Fibroblast of skin of abdomen (primary cell): ENCODE measurements at places on chromosomes 12 and 14.
A peak's percentile ranks its signal among the peaks of the same experiment; 100 is the strongest.

DNA sequence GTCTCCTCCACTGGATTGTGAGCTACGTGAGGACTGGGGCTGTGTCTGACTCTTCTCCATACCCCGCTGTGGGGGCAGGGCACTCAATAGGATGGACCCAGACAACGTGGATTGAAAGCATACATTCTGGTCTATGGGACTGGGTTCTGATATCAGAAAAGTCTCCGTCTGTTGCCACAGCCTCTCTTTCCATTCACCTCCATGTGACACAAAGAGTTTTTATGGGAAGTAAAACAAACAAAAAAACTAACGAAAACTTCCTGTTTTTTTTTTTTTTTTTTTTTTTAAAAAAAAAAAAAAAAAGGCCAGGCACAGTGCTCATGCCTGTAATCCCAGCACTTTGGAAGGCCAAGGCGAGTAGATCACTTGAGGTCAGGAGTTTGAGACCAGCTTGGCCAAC, 44.7 kb downstream of the SLC8A3 start:
- DNase-seq = no peak

GRCh38 chr14:73457041-73457923, 1.1 kb downstream of the NUMB start:
- DNase-seq = no peak

DNA sequence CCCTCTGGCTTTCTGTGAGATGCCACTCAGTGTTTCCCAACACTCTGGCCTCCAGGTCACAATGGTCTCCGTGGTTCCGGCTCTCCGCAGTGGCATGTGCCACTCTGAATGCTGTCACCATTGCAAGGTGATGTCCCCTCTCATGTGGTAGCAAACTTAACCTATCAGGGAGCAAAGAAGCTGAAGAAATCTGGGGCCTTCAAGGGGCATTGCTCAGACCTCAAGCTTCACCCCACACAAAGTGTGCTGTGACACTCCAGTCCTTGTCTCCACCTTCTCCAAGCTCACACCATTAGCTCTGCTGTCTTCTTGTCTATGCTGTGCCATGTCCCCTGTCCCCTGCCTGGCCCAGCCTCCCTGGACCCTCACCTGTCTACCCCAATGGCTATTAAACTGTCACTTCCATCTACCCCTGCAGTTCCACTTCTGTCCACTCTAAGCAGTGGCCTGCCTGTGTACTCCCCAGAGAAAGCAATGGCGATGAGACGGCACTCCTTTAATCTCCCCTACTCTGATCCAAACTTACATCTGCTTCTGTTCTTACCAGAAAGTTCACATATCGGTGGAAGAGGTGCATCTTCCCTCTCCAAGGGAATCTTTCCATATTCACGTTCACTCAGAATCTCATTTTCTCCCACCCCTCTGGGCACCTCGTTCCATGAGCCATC, 93.7 kb downstream of the DHRS2 start:
- DNase-seq = no peak

DNA sequence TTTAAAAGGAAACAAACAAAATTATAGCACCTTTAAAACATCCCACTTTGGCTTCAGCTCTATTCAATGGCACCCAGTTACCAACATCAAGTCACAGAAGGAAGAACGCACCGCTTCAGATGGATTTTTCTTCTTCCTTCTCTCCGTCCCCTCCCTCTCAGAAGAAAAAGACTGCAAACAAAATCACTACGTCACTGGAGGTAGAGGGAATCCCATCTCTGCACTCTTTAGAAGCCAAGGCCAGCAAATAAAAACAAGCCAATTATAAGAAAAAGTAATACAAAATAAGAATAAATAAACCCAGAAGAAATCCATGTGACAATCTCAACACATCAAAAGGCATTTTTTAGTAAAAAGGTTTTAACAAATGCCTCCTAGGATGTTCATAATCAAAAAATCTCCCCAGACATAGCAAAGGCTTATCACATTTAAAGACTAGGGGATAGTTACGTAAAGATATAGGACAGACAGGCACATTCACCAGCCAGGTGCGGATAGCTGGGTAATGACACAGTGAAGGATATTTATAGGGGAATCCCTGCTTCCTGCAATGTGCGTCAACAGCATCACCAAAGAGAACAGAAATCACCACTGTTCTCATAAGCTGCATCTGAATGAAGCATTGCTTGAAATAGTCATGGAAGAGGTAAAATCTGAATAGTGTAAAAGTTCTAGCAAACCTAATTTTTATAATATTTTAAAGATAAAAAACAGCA, 89.4 kb downstream of the R3HDM2 start:
- no peak for DNase-seq

GRCh38 chr14:44732144-44732543, 225.1 kb upstream of the FSCB start:
- DNase-seq = no peak

DNA sequence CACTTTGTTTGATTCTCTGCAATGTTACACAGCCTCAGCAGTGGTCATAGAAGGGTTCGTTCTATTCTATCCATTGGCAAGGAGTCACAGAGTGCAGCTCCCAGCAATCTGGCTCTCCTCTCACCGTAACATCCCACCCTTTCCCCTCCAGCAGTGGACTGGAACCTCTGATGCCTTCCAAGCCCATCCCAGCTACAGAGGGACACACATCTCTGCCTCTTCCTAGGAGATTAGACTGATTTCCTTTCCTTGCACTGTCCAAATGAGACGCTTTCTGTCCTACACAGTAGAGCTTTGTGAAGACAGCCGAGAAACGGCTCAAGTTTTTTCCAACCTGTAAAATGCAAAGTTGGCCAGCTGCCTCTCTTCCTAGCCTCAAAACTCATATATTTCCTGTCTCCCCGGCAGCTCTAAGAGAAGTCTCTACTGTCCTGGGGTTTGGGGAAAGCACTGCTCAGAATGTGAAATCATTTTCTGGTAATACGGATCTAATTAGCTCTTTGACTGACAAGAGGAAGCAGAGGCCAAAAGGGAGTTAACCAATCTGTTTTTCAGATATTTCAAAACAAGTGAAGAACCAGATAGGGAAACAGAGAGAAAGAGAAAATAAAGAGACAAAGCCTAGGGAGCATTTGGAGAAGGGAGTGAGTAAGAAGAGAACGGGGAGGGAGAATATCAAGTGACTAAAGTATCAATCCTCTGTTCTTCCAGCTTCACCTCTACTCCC, 516 bp downstream of the NINJ2 start:
- no peak for DNase-seq

GRCh38 chr12:130973906-130974305, 20.2 kb downstream of the ADGRD1 start:
- no peak for DNase-seq

- no peak for DNase-seq
These were observed 20.6 kb downstream of the PTHLH start for GRCh38 chr12:27951898-27952297.

GRCh38 chr14:63448841-63449240, 94.3 kb downstream of the PPP2R5E start:
- DNase-seq = no peak

DNA sequence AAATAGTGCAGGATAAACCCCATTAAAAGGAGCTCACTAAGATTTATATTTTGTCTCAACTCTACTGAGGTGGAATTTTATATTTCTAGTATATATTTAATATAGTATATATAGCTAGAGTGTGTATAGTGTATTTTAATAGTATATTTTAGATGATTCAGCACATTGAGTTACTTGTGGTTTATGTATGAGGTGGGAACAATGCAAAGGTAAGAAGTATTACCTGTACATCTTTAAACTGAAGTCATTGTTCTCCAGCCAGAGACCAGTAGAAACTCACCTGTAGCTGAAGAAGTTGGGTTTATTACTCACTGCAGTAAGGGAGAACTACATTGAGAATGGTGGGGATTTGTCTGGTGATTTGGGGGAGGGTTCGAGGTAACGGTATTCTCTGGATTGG, 15.9 kb downstream of the ETNK1 start:
- no peak for DNase-seq

DNA sequence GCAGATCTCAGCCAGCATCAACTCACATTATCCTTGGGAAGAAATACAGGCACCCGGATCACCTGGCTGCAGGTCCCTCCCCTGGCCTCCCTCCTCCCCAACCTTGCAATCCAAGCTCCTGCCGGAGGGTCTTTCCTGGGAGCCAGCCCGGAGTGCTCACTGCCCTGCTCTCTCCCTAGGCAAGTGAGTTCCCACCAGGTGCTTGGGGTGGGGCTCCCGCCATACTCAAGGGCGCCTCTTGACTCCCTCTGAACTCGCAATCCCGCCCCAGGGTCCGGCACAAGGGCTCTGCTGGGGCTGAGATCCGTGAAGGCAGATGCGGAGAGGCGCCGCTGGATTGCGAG, 1.2 kb upstream of the CEP170B start:
- no peak for DNase-seq

DNA sequence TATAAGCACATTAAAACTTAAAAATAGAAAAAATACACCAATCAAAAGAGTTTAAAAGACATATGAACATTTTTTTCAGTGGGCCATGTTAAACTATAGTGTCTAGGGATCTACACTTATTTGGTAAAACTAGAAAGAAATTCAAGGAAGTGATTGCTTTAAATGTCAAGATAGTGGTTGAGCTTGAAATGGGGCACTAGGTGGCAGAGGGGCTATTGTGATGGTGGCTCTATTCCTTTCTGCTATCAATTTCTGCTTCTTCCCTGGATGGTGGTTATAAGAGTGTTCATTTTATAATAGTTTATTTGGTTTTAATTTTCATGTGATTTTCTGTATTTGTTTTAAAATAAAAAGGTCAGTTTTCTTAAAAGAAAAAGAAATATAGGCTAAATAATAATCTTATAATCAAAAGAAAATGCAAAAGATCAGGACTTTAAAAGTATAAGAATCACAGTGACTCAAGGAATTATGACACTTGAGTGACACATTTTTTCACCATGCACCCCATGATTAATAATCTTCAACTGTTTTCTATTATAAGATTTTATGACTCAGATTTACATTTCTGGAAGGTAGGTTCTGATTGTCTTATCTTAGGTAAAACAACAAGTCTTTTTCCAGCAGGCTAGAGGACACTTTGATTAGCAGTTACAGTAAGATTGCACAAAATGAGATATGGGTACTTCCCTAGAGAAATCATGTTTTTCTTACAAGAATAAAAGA, 137.5 kb downstream of the FSCB start:
- no peak for DNase-seq

GRCh38 chr14:23185063-23185462, 1.6 kb upstream of the SLC7A8 start:
- DNase-seq = no peak

DNA sequence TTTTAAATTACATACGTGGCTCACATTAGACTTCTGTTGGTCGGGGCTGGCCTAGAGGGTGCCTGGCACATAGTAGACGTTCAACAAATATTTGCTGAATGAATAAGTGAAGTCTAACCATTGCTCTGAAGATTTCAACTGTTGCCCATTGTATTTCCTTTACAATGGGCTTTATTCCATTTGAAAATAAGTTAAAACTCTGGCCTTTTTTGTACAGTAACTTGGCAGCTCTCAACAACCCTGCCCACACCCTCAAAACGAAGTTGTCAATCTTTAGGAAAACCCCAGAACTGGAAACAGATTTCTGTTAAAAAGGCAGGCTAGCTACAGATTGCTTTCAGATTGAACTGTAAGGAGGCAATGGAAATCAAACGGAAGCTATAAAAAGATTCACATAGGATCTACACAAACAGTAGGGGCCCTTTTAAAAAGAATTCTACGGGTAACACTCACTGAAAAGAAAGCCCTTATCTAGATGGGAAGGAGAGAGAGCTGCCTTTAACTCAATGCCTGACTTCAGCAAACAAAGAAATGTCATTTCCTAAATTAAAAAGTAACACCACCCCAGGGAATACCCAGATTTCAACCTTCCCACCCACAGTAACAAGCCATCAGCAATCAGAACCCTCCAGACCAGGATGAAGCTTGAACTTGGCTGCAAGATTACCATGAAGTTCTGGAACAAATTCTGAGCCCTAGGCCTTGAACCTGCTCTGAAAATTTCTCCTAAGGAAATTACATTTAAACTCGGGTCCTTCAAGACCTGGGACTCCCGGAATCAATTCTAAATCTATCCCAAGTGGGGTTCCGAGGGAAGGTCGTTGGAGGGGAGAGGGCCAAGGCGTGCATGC, 1.4 kb downstream of the WSB2 start:
- DNase-seq = peak; percentile 68

DNA sequence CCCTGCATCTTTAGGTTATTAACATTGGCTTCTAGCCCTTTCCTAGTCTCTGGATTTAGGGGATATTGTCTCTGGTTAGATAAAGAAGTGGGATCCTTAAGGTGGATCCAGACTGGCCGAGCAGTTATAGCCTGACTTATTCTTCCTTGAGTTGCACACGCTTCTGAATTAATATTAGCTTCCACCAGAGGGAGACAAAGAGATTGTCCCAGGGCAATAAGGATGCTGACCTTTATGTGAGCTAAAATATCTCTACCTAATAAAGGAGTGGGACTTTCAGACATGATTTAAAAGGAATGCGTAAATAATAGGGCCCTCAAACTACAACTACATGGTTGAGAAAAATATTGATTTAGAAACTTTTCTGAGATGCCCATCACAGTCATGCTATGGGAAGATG, 139.7 kb downstream of the SLCO1B3 start:
- DNase-seq = no peak

- DNase-seq = no peak
These were observed 24.4 kb downstream of the NEUROD4 start for GRCh38 chr12:55044135-55044534.

GRCh38 chr14:76168531-76168930, 16.8 kb downstream of the GPATCH2L start:
- no peak for DNase-seq

DNA sequence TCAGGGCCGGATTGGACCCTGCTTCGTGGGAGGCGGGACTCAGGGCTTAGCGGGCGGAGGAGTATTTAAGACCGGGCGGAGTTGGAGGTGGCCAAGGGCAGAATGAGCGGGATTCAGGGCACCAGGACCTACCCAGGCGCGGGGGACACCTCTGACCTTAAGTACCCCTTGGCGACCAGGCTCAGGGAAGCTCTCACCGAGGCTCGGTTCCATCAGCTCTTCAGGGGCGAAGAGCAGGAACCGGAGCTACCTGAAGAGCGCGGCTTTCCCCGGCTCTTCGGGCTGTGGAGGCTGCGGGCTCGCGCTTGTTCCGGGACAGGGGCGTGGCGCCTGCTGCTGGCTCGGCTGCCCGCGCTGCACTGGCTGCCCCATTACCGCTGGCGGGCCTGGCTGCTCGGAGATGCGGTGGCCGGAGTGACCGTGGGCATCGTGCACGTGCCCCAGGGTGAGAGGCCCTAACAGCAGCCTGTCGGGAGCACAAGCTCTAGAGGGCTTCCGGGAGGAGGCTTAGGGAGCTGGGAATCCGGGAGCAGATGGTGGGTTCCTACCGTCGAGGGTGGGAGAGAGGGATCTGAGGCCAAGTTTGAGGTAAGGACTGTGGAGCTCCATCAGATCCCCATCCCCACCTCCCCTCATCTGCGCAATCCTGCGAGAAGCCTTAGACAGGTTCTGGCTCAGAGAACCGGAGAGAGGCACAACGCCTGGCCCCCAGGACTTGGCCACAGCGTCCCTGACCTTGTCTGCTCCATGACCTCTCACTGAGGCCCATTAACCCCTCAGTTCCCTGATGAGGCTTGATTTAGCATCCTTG, 8.4 kb downstream of the ARHGEF25 start:
- DNase-seq = no peak

GRCh38 chr14:105863296-105864108, 337.1 kb downstream of the TMEM121 start:
- DNase-seq = no peak

- DNase-seq = no peak
These were observed 154.5 kb downstream of the PHLDA1 start for GRCh38 chr12:75876832-75877762.

GRCh38 chr12:88468581-88468980, 111.7 kb downstream of the KITLG start:
- DNase-seq = peak; percentile 12
